A549 treated with CORT108297 at 1 μM for 4 hours (cell line): ENCODE measurements at places on chromosomes 7 and 10. TPM values are rescaled to one million over a fixed set of nuclear protein-coding genes. Genes with fewer than 3 reads are reported as not detected.

The CPA5 gene
- total RNA-seq = not detected in 5 replicates

The TMEM225B gene
- total RNA-seq = 0.78 to 1.5 TPM (median 1.3 TPM) in 5 replicates

The NEUROG3 gene
- total RNA-seq = not detected in 5 replicates

The TCAF2 gene
- 0.29 to 0.53 TPM (median 0.35 TPM) in 5 replicates for total RNA-seq

The DNAH11 gene
- 0.12 to 0.37 TPM (median 0.15 TPM) in 5 replicates for total RNA-seq

The MICALL2 gene
- total RNA-seq = 15.4 to 35.4 TPM (median 31.4 TPM) in 5 replicates

The GBX1 gene
- total RNA-seq = 0.10 to 0.18 TPM in 2 of 5 replicates, not detected in the others

The IMPDH1 gene
- total RNA-seq = 77.5 to 110 TPM (median 99.9 TPM) in 5 replicates

The CNPY1 gene
- total RNA-seq = not detected in 5 replicates

The ANKRD61 gene
- 0.54 to 0.78 TPM (median 0.62 TPM) in 5 replicates for total RNA-seq

The CALHM3 gene
- 0.45 to 0.74 TPM (median 0.49 TPM) in 5 replicates for total RNA-seq

The LBX1 gene
- not detected in 5 replicates for total RNA-seq

The AIFM2 gene
- 28.8 to 38.2 TPM (median 37.4 TPM) in 5 replicates for total RNA-seq

The FEZF1 gene
- not detected in 5 replicates for total RNA-seq

The GJD4 gene
- 0.06 TPM in 1 of 5 replicates, not detected in the others for total RNA-seq

The NAT16 gene
- total RNA-seq = 0.10 to 0.17 TPM (median 0.14 TPM) in 5 replicates

The LRIT1 gene
- not detected in 5 replicates for total RNA-seq

The PHYHIPL gene
- total RNA-seq = 0.18 to 0.39 TPM (median 0.31 TPM) in 5 replicates

The CHAT gene
- total RNA-seq = not detected in 5 replicates

The GRM8 gene
- 0.24 to 0.52 TPM in 2 of 5 replicates, not detected in the others for total RNA-seq

The CYP26C1 gene
- 0.02 TPM in 1 of 5 replicates, not detected in the others for total RNA-seq

The AASS gene
- total RNA-seq = 0.04 to 0.09 TPM (median 0.07 TPM) in 4 of 5 replicates, not detected in the other
